Activated effector memory CD4-positive, alpha-beta T cell treated with anti-CD3 and anti-CD28 coated beads, Interleukin-2, amount 50 U/mL, for 16 hours (primary cell): ENCODE measurements at places on chromosomes 4 and X.

DNA sequence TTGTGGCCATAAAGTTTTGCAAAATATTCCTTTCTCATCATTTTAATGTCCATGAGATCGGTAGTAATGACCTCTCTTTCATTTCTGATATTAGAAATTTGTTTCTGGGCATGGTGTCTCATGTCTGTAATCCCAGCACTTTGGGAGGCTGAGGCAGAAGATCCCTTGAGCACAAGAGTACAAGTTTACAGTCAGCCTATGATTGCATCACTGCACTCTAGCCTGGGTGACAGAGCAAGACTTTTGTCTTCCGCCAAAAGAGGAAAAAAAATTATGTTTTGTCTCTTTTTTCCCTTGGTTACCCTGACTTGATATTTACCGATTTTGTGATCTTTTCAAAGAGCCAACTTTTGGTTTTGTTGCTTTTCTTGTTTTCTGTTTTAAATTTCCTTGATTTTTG, 10.8 kb upstream of the NKAP start:
- DNase-seq = no peak

- no peak for DNase-seq
Measured at GRCh38 chrX:13220916-13221315, 98.9 kb downstream of the ATXN3L start.

DNA sequence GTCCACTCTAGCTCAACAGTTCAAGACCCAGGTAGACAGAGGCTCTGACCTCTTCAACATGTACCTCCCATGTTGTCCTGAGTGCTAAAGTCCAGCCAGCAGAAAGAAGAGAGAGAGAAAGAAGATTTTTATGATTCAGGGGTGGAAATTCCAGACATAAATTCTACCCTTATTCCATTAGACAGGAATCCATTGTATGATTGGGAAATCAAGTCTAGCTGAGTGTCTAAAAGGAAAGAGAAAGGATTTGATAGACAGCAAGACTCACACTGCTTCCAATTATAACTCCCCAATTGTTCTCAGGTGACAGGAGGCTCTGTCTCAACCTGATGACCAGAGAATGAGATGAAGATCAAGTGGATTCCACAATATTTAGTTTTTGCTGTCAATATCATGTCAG, 27.9 kb upstream of the PGM2 start:
- DNase-seq = no peak

GRCh38 chr4:147104768-147105167, 159.1 kb upstream of the TTC29 start:
- no peak for DNase-seq

GRCh38 chrX:46574774-46575381, 1.3 kb downstream of the CHST7 start:
- DNase-seq = peak; percentile 79

- DNase-seq = no peak
Measured at GRCh38 chr4:143986180-143986579, 33.0 kb downstream of the GYPB start.
